ENCODE measurements at places on chromosomes 6 and 20.

GRCh38 chr20:48359692-48360341 is 468.0 kb downstream of the PREX1 start:
- no peak for DNase-seq

DNA sequence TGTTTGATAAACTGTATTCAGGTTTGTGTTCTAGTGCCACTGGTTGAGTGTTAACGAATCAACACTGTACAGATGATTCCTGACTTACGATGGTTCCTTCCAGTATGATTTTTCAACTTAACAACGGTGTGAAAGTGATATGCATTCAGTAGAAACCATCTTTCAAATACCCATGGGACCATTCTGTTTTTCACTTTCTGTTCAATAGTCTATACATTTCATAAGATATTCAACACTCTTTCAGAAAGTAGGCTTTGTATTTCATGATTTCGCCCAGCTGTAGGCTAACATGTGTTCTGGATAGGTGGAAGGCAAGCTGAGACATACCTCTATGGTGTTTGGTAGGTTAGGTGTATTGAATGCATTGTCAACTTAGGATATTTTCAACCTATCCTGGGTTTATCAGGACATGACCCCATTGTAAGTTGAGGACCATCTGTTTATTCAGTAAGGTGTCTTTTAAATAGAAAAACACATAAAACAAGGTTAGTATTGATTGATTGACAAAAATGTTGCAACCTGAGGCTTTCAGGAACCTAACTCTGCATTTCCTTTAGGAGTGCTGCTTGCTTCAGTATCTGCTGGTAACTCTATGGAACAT is 32.3 kb downstream of the SYNJ2 start:
- no peak for DNase-seq

DNA sequence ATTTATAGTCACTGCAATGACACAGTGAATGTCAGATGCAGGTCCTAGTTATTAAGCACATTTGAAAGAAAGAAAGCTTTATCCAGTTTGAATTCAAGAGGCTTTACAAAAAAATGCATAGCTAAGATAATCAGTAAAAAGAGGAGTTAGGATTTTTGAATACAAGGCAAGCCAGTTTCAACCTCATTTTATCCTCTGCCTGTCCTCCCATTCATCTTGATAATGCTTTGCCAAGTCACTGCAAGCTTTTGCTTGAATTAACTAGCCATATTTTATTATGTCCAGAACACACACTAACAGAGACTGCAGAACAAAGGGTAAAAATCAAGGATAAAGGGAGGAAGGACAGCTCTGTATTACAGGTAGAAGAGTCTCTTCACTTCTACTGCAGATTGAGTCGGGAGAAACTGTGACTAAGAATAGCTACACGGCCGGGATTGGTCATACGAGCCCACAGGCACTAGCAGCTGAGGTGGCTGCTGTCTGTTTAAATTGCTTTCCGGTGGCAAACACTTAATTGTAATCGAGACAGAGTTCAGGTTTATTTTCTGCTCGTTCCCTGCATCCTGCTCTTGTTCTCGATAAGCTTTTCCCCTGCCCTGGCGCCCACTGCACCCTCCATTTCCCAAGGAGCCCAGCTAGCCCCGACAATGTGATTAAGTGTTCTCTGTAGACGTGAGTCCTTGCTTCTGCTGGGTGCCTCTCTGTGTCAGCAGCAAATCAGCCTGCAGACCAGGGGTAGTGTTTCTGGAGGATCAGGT is 30.5 kb upstream of the AKAP12 start:
- DNase-seq: no peak

DNA sequence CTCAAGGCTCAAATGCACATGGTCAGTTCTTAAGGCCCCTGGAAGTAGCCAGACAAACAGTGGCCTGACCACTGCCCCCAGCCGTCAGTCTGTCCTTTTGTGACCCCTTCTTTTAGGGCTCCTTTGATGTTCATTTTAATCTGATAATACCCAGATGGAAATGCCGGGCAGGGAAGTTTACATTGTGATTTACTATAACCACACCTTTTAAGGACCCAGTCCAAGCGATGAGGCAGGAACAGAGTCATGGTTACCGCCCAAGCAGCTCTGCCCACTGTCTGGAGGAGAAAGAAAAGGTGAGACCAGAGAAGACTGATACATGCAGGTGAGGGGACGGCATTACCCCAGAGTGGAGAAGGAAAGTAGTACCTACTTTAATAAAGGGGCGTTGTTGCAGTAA is 110.6 kb downstream of the PLEKHG1 start:
- no peak for DNase-seq

GRCh38 chr6:90131614-90132423 is 164.8 kb downstream of the BACH2 start:
- no peak for DNase-seq

GRCh38 chr6:16243055-16243454 is 4.7 kb downstream of the GMPR start:
- no peak for DNase-seq

- no peak for DNase-seq
Measured at GRCh38 chr6:135088818-135089809, 34.5 kb upstream of the HBS1L start.

GRCh38 chr6:88983532-88983931 is 20.1 kb upstream of the RNGTT start:
- no peak for DNase-seq

DNA sequence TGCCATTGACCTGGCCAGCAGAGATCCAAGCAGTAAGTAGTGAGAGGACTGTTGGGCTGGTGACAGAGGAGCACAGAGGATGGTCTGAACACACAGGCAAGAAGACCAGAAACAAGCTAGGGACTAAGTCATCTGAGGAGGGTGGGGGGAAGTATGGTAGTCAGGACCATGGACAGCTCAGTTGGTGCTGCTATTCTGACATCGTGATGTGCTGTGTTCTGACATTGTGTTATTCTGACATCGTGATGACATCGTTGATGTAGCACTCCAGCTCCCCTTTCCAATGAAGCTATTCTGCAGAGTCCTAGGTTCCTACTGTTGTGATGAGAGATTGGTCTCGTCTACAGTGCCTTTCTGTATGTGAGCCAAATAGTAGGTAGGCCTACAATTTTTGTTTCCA is 28.7 kb downstream of the CFAP206 start:
- no peak for DNase-seq

- DNase-seq: no peak
Measured at GRCh38 chr20:21356386-21356785, 40.9 kb downstream of the NKX2-4 start.

DNA sequence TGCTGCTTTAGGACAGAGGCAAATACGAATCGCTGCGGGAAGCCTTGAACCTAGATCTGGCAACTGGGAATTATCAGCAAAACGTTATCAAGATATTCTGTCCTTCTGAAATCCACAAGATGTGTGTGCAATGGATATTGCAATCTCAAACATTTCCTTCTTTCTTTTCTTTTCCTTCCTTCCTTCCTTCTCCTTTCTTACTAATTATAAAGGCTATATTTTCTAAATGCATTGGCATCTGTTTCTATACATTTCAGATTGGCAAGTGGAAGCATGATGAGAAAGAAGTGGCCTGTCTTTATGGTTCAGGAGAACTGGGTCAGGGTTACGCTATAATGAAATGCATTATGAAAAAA is 2.0 kb downstream of the TAGAP start:
- no peak for DNase-seq

Measured in nucleus accumbens (tissue), 56 donors.